Esophagus muscularis mucosa (tissue), 4 donors: ENCODE measurements at places on chromosomes 2 and 18. TPM values are rescaled to one million over a fixed set of nuclear protein-coding genes. Genes with fewer than 3 reads are reported as not detected.

- DNase-seq: no peak
Measured at GRCh38 chr2:182038576-182038975, 52.9 kb downstream of the PPP1R1C start.

GRCh38 chr2:10354399-10354798 lies 51.7 kb downstream of the HPCAL1 start:
- no peak for DNase-seq

DNA sequence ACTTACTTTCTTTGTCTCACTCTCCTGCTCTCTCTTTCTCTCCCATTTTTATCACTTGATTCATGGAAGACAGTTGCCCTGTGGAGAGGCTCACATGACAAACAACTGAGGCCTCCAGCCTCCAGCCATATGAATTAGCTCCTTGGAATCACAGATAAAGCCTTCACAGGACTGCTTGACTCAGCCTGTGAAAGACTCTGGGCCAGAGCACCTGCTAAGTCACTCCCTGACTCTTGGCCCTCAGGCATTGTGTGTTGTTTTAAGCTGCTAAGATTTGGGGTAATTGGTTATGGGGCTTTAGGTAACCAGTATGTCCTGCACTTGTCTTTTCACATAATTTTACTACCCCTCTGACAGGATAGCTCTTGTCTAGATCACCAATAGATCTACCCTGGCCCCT lies 334.9 kb downstream of the SOX11 start:
- DNase-seq: no peak

GRCh38 chr18:35371412-35372195 lies 5.5 kb downstream of the ZNF396 start:
- no peak for DNase-seq

- no peak for DNase-seq
Measured at GRCh38 chr2:168439536-168439935, 16.5 kb upstream of the CERS6 start.

DNA sequence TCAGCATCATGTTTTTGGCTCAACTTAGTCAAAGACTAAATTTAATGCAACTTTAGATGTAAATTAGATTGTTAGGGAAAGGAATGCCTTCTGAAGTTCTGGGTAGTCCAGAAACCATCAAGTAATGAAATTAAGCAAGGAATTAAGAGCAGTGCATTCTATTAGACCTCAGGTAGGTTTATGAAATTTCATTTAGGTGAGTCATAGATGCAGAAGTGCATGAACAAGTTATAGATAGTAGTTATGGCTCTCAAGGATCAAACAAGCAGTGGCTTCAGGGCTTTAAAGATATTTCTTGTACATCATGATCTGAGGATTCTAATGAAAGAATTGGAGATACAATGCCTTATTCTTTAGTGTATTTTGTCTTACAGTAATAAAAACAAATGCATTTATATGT lies 25.4 kb upstream of the SPOPL start:
- DNase-seq: no peak

GRCh38 chr2:8790739-8791162 lies 46.7 kb downstream of the KIDINS220 start:
- no peak for DNase-seq

DNA sequence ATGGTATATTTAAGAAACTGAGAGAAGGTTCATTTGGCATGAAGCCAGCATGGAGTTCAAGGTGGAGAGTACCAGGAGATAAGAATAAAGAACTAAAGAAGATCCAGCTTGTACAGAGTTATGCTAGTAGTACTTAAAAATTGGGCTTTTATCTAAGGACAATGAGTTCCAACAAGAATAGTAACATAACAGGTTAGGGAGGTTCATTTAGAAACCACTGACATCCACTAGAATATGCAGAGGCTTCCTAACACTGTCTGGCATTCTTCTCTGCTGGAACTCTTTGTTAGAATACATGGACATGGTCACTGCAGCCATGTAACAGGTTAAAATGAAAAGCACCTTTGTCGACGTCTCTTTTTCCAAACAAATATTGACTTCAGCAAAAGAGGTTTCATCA lies 42.6 kb upstream of the DSC1 start:
- DNase-seq: no peak

DNA sequence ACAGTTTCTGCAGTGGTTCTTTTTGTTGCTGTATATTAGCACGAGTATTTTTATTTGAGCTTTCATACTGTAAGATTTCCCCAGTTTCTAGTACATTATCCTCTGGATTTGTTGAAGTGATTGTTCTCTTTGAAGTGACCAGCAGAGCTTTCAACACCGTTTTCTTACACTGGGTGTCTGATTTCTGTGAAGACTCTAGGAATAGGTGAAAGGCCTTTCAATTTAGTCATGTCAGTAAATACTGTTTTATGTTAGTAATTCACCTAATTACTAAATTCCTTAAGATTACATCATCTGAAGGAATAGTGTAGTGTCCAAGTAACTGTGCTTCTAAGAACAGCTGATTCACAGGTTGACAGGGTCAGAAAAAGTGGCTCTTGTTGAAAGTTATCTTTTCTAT lies 2.3 kb downstream of the PPM1B start:
- no peak for DNase-seq

- no peak for DNase-seq
Measured at GRCh38 chr2:97713296-97714083, at the start of gene ZAP70. Gene ZAP70, plus strand, starts transcription at chr2:97713576. Its CDS starts 10,461 bp downstream, at chr2:97724037.

The DTNA gene
- 221 TPM for total RNA-seq

The EFEMP1 gene
- 57.3 TPM for total RNA-seq
